Stimulated activated CD8-positive, alpha-beta memory T cell treated with anti-CD3 and anti-CD28 coated beads, Interleukin-7, amount 100 ng/mL, for 1 hour (primary cell): ENCODE measurements at places on chromosomes 1 and 21.

- DNase-seq, result no peak
Observed at GRCh38 chr1:193014400-193014799, 44.8 kb downstream of the UCHL5 start.

DNA sequence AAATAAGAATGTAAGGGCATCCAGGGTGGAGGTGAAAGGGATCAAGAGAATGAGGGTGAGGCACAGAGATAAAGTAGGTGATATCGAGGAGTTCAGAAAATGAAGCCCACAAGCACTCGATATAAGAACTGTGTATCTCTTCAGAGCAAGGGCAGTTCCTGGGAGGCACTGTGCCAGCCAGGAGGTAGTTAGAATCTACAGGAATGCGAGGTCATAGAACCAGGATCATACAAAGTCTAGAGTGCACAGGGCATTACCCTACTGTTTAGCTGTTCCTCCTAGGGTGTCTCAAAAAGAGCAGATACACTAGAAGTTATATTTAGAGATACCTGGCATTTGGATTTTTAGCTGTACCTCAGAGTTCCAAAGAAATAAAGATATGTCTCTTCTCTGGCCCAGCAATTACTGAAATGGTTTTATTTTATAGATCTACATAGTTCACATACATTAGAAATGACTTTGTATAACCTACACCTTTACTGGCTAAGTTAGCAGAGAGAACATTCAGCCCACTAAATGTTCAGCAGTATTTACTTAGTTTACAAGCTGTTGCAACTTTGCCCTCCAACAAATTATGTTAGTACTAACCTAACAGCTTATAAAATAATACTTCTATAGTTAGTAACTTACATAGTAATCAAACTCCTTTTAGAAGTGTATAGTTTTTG, 1.6 kb downstream of the OVAAL start:
- DNase-seq, result no peak

GRCh38 chr1:209095627-209096595, 487.6 kb upstream of the CAMK1G start:
- no peak for DNase-seq

DNA sequence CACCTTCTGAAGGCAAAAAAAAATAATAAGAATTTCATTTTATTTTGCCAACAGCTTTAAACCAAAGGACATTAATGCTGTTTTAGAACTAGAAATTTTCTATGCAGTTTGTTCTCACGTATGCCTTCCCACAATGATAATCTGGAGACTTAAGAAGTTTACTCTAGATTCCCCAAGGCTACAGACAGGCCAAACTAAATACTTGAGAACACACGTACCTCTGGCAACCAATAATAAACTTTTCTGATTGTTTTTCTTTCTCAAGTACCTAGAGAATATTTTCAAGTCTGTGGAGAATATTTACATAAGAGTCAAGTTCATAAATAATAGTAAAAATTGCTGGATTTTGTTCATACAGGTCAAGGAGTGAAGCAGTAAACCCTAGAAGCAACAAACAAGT, 15.9 kb downstream of the CLDN8 start:
- DNase-seq, result no peak

DNA sequence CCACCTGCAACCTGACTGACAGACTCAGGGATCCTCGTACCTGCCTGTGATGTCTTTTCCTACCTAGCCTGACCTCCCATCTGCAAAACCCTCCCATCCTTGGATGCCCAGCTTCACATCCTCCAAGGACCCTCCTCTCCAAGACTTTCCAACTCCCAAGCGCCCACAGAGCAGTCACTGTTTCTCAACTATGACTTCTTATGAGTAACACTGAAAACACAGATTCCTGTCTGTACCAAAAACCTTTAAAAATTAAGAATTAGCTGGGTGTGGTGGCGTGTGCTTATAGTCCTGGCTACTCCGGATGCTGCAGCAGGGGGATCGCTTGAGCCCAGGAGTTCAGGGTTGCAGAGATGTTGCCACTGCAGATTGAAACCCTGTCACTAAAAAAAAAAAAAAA, 181.9 kb downstream of the PSMG1 start:
- no peak for DNase-seq

GRCh38 chr1:214214851-214215250, 66.1 kb upstream of the SMYD2 start:
- no peak for DNase-seq

GRCh38 chr1:172471666-172472065, 27.8 kb upstream of the PIGC start:
- DNase-seq, result no peak
